ENCODE measurements at places on chromosomes 13 and 19.
A peak's percentile ranks its signal among the peaks of the same experiment; 100 is the strongest.

DNA sequence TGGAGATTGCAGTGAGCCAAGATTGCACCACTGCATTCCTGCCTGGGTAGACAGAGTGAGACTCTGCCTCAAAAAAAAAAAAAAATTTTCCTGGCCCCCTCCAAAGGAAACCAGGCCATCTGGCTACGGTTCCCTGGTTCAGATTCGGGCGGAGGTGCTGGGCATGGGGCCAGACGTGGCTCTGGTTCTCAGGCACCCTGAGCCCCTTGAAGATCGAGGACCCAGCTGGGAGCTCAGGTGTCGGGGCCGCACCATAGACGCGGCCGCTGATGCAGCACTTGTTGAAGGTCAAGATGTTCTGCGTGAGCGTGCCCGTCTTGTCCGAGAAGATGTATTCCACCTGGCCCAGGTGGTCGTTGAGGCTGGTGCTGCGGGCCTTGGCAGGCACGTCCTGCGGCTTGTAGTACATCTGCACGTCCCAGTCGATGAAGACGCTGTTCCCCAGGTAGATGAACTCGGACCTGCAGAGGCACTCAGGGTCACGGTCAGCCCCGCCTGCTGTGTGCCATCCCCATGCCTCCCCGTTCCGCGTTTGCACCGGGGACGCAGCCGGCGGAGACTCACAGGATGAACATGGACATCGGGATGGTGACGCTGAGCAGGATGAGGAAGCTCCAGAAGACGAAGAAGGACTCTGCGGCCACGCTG lies 12.3 kb downstream of the ATP8B3 start:
- no peak for DNase-seq

DNA sequence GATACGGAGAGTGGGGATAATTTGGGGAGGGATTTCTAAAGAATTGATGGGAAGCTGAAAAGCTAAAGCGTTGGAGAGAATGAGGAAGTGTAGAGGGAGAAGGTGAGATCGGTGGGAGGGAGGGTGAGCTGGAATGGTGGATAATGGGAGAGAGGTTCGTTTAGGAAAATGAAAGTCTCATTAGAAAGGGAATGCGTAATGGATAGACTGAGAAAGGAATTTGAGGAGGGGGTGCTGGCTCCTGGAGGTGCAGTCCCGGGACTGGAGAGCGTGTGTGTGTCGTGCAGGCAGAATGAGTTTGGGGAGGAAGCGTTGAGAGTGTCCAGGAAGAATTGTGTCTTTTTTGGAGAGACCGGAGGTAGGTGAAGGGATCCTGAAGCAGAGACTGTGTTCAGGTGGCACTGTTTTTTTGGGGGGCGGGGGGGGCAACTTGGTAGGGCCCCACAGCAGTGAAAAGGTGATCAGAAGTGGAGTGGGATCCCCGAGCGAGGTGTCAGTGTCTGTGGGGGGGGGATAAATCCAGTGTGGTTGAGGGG lies 1.4 kb downstream of the ACTN4 start:
- DNase-seq: no peak

DNA sequence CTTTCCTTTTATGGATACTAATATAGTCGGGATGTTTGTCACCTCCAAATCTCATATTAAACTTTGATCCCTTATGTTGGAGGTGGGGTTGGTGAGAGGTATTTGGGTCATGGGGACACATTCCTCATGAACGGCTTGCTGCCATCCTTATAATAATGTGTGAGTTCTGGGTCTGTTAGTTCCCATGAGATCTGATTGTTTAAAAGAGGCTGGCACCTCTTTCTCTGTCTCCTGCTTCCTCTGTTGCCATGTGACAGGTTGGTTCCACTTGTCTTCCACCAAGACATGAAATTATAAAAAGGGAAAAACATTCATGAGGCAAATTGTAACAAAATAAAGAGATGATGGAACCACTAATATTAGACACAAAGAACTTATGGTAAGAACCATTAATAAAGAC lies 107.8 kb upstream of the ATXN8OS start:
- DNase-seq: no peak

DNA sequence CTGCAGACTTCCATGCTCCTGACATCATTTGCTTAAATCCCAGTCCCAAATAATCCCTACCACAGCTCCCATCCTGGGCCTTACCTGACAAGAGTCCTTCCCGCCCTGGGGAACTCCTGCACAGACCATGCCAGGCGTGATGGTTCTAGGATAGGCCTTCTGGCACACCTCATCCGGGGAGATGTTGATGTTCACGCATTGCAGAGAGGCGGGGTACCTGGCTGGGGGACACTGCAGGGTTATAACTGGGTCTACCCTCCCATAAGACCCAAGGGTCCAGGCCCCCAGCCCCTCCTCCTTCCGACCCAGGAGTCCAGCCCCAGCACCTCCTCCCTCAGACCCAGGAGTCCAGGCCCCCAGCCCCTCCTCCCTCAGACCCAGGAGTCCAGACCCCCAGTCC lies 4.0 kb downstream of the KLK14 start:
- DNase-seq: no peak

DNA sequence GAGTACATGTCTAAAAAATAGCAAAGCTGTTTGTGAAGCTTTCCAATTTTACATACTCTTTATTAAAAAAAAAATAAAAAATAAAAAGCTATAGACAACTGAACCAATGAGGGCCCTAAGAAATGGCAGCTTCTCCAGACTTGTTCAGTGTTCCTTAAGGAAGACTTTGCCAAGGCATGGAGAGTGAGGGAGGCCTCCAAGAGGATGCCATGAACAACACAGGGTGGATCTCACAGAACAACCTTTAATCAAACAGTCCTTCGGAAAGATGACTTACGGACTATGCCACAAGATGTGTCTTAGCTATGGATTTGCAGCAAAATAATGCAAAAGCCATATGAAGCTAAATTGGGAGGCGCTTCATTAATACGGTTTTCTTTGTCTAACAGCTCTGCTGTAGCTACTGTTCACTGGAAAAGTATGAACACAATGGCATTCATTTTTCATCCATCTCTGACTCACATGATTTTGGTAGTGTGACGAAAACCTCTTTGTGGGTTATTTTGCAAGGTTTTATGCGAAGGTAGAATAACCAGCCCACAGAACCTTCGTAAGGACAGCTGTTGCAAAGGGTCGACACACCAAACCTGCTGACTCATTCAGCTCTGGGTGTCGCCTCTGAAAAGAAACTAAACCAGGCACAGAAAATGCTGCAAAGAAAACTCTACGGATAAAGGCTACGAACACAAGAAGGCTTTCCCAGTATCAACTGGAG lies 27.7 kb downstream of the EFNB2 start:
- no peak for DNase-seq

- no peak for DNase-seq
Measured at GRCh38 chr13:62294244-62294643, 878.6 kb upstream of the PCDH20 start.

- DNase-seq: no peak
Measured at GRCh38 chr19:30085394-30085793, 143.4 kb downstream of the URI1 start.

GRCh38 chr19:17873786-17874757 lies 2.3 kb downstream of the SLC5A5 start:
- DNase-seq: peak; percentile 37

GRCh38 chr13:82323101-82323500 lies 1559.2 kb downstream of the SLITRK1 start:
- DNase-seq: no peak

DNA sequence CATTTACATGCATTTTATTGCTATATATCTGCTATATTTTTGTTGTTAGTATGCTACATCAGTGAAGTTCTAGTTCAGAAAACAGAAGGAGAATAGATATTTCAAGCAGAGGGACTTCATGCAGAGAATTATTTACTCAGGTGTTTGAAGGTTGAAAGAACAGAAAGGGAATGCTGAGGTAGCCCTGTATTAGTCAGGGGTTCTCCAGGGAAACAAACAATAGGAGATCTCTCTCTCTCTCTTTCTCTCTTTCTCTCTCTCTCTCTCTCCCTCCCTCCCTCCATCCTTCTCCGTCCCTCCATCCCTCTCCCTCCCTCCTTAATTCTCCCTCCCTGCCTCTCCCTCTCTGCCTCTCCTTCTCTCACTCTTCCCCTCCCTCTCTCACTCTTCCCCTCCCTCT lies 114.3 kb upstream of the TDRD3 start:
- no peak for DNase-seq

DNA sequence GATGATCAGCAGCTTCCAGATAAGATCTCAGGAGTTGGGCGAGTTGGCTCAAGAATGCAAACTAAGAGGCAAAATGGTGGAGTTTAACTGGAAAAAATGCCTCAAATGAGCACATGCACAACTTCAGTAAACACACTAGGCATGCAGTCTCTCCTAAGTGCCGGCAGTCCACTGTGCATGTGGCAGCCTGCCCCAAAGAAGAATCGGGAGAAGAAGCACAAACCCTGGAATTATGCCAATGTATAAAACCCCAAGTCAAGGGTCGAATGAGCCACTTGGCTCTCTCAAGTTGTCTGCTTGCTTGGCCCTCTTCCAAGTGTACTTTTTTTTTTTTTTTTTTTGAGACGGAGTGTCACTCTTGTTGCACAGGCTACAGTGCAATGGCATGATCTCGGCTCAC lies 53.3 kb upstream of the SLITRK1 start:
- no peak for DNase-seq

GRCh38 chr19:16922592-16922934 lies 33.8 kb downstream of the F2RL3 start:
- DNase-seq: no peak

DNA sequence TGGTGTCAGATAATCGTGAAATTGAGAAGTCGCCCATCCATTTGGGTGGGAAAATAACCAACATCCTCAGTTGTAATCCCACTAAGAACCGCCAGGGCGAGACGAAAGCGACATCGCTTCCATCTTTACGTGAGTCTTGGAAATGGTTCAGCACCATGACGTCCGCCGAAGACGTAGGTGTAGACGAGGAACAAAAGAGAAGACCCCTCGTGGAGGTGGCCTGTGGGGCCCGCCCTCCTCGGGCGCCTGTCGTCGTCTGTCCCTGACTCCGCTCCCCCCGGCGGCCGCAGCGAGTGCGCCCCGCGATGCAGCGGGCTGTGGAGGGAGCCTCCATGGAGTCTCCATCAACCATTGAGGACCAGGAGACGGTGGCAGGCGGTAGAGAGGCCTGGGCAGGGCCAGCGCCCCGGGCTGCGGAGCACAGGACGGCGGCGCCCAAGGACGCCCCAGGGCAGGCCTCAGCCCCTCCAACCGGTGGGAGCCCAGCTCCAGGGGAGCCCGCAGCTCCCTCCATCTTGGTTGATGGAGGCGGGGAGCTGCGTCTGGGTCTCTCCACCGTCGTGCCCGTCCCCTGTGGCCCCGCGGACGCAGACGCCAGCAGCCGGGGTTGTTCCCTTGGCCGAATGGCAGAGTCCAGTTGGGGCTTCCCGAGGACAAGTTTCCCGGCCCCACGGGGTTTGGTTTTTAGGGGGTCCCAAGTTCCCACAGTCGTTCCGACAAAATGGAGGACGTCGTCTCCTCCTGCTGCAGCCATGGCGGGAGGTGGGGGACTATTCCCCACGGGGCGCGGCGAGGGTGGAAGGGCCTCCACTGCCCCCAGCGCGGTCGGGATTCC lies 990 bp upstream of the ZMYM2 start:
- DNase-seq: peak; percentile 86

DNA sequence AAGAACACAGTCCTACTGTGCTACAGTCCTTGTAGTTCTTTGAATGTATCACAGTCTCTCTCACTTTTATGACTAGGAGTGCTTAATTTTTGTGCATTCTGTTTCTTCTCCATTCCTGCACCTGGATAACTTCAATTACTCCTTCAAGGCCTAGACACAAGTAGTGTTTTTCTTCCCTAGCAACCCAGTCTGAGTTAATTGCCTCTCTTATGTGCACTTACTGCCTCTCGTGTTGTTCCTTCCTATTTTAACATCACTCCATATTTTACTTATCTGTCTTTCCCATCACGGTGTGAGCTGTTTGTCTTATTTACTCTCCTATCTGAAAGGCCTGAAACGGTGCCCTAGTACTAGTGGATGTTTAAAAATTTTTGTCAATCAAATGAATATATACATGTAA lies 101.5 kb downstream of the HS6ST3 start:
- no peak for DNase-seq

DNA sequence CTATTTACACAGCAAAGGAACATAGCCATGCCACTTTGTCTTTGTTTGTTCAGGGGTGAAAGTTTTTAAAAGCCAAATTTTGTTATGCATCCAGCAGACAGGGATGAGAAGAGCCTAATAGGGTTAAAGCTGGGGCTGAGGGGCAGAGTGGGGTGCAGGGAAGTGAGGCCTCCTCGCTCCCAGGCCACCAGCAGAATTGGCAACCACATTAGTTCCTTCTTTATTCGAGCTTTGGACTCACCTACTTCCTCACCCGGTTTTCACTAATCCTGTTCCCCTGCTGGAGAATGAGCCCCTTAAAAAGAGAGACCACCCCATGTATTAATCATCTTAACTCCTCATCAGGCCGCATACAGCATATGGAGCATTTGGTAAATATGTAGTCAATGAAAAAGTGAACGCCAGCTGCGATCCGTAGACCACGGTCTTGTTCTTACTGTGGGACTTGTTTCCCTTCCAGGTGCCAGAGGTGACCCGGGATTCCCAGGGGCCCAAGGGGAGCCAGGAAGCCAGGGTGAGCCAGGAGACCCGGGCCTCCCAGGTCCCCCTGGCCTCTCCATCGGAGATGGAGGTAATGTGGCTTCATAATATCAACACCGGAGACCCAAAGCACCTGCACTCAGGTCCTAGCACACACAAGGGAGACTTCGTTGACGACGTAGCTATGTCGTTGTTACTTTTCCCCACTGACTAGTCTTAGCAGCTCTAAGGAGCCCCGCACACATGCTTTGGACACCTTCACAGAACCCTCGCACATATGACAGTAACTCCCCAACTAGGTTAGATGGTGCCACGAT lies 112.1 kb downstream of the RAB20 start:
- DNase-seq: no peak

DNA sequence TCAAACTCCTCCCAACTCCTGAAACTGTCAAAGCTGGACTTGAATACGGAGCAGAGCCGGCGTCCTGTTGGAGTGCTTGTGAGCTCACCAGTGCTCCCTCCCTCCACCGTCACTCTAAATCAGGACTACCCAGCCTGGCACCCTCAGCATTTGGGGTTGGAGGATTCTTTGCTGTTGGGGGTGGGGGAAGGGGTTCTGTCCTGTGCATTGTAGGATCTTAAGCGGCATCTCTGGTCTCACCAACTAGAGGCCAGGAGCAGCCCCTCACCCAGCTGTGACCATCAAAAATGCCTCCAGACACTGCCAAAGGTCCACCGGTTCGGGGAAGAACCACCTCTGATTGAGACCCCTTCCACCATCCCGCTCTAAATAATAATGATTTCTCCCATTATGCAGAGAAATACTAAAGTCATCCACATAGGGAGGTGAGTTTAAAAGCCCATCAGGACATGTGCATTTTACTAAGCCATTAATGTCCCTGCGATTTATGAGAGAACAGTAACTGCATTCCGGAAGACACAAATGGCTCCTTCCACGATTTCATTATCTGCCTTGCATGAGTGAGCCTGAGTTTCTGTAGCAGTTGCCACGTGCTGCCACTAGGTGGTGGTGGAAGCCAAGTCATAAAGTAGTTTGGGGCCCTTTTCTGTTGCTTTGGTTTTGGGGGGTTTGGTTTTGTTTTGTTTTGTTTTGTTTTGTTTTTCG lies 16.1 kb upstream of the USP29 start:
- peak; percentile 43 for DNase-seq
